Spleen (tissue), 13 donors: ENCODE measurements at places on chromosomes 7 and 10. TPM values are rescaled to one million over a fixed set of nuclear protein-coding genes. Genes with fewer than 3 reads are reported as not detected.

DNA sequence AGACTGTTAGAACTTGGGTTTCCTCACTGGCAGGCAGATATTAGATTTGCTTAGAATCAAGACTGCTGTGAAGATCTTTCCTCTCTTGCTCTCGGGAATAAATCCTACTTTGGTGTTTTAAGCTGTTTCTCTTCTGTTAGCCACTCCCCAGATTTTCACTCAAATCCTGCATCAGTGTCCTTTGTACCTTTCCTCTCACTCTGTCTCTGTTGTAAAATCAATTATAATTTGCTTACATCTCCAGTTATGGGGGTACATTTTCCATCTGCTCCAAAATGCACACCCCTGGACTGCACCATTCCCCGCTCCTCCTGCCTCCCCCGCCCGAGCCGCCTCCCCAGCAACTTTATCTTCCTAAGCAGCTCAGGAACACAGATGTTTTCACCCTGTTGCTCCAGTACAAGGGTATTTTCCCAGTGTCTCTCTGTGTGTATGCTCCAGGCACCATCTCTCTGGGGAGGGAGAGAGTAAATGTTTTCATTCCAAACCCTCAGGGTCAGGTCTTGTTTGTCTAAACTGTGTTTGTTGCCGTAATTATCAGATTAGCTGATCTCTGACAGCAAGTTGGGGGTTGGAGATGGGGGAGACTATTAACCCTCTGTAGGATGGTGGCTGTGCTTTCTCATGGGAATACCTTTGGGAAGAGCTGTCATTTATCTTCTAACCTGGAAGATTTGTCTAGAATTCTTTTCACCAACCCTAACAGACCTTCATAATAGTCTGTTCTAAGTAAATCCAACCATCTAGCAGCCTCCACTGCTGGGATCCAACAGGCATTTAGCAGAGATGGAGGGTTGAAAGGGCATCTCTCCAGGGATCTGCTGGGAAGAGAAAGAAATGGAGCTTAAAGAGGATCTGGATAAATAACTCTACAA lies 20.4 kb upstream of the GOT1 start:
- DNase-seq = no peak

GRCh38 chr10:126270111-126270510 lies 118.2 kb downstream of the ADAM12 start:
- no peak for DNase-seq

DNA sequence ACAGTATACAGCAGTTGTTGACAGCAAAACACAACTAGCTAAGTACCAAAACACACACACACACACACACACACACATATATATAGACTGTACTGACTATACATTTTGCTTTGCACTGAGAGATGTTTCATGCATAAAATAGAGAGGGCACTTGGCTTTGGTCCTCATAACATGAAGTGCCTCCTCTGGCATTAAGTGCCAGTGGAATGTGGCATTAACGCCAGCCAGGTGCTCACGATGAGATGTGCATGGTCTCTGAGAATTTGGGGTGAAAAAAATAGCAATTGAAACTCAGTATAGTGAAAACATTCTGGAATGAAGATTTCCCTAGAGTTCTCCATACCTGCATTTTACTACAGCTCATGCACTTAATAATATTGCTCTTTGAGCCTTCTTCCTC lies 70.0 kb upstream of the INSYN2A start:
- DNase-seq = no peak

DNA sequence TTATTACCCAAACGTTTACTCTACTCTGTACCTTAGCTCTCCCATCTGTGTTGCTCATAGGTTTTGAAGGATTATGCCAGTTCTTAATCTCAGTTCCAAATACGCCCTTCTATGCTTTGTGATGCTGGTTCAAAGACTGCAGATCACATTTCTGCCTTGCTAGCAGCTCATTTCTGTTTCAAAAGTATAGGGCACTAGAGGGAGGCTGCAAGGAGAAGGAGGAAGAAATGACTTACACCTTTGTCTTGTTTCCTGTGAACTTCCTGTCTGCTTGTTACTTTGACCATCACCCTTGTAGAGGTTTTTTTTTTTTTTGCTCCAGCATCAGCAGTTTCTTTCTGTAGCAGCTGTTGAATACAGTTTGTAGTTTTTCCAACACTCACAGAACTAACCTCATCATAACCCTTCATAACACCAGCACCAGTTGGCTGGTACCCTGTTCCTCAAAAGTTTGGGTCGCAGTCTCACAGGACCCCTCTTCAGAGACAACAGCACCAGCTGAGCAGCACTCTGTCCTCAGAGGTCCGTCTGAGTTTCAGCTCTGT lies 16.5 kb downstream of the SLK start:
- no peak for DNase-seq

GRCh38 chr10:3036155-3037021 lies 31.0 kb upstream of the PFKP start:
- DNase-seq = no peak

GRCh38 chr10:132670546-132671227 lies 115.3 kb downstream of the NKX6-2 start:
- DNase-seq = peak; percentile 36

DNA sequence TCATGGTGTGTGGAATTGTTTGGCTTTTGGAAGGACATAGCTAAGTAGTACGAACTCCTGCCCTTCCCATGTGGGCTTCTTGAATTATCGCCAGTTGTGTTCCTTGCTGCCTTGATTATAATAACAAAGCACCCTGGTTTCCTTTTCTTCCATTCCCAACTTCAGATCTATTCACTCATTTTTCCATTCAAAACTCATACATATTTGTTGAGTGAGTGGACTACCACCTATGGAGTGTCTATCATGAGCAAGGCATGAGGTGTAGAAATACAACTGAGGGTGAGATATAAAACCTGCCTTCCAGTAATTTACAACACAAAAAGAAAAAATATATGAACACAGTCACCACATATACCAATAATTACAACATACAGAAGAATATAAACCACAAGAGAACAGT lies 4.9 kb upstream of the COL17A1 start:
- DNase-seq = no peak

- DNase-seq = no peak
Observed at GRCh38 chr7:24912424-24912823, 67.6 kb downstream of the OSBPL3 start.

DNA sequence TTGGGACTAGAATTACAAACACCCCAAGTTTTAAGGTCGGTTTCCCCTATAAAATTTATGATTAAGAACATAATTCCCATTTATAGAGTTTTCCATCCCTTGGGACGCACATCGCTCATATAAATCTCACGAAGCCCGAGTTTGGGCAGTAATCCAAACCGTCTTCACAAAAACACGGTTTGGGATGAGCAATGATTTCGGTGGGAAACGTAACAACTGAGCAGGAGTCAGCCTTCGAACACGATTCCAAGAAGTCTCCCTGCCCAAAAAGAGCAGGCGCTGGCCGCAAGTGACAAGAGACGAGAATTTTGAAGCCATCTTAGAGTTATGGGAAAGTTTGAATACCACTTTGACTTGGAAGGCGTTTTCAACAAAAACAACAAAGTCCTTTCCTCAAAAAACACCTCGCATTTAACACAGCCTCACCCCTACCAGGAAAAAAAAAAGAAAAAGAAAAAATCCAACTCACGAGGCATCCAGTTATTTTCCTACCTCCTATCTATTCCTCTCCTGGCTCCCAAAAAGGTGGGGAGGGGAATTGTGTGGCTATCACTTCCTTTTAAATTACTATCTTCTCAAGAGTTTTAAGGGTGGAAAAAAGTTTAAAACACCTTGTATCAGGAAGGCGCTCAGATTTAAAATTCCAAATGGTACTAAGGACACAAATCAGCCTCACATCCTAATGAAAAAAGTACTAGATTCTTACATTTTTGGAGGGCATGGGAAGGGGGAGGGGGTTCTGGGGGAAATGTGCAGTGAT lies 1.6 kb downstream of the SEPHS1 start:
- no peak for DNase-seq

DNA sequence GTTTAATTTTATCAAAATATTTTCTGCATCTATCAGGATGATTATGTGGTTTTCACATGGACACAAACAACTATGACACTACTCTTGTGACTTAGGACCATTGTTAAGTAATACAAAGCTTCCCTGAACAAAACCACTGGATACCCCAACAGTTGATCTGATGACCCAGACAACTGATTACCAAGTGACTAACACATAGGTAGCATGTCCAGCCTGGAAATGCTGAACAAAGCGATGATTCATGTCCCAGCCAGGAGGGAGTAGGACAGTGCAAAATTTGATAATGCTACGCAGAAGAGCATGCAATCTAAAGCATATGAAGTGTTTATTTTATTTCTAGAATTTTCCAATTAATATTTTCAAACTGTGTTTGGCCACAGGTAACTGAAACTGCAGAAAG lies 8.9 kb upstream of the PNLIP start:
- DNase-seq = no peak

DNA sequence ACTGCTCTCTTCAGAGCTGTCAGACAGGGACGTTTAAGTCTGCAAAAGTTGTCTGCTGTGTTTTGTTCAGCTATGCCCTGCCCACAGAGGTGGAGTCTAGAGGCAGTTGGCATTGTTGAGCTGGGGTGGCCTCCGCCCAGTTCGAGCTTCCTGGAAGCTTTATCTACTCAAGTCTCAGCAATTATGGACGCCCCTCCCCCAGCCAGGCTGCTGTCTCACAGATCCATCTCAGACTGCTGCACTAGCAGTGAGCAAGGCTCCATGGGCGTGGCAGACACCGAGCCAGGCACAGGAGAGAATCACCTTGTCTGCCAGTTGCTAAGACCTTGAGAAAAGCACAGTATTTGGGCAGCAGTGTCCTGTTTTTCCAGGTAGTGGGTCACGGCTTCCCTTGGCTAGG lies 98.1 kb downstream of the SDHAF3 start:
- DNase-seq = no peak

DNA sequence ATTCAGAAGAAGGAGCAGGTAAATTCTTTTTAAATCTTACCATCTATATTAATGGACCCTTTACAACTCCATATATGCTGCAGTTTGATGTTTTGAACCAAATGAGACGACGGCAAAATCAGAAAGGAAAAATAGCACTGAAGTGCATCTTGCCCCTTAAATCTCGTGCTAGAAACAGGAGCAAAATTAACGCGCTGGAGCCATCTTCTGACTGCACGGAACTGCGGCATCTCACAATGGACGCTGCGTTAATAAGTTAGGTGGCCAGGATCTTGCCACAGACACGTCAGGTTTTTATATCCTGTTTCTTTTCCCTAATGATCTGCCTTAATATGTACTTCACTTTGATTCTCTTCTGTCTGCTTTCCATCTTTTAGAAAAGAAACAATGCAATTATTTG lies 354.5 kb downstream of the TFEC start:
- no peak for DNase-seq

GRCh38 chr7:50615519-50616080 lies 50.4 kb upstream of the DDC start:
- DNase-seq = no peak

GRCh38 chr10:45075826-45076380 lies 75.2 kb downstream of the ZNF22 start:
- no peak for DNase-seq

- no peak for DNase-seq
Observed at GRCh38 chr7:20170633-20171032, 46.6 kb downstream of the MACC1 start.

DNA sequence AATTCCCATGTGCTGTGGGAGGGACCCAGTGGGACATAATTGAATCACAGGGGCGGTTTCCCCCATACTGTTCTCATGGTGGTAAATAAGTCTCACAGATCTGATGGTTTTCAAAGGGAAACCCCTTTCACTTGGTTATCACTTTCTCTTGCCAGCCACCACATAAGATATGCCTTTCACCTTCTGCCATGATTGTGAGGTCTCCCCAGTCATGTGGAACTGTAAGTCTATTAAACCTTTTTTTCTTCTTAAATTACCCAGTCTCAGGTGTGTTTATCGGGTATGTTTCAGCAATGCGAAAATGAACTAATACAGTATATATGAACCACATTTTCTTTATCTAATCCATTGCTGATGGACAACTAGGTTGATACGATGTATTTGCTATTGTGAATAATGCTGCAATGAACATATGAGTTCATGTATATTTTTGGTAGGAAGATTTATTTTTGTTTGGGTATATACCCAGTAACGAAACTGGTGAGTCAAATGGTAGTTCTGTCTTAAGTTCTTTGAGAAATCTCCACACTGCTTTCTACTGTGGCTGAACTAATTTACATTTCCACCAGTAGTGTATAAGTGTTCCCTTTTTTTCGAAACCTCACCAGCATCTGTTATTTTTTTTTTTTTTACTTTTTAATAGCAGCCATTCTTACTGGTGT lies 70.0 kb upstream of the HGF start:
- no peak for DNase-seq

GRCh38 chr10:98748298-98748697 lies 301.6 kb upstream of the HPS1 start:
- DNase-seq = no peak

DNA sequence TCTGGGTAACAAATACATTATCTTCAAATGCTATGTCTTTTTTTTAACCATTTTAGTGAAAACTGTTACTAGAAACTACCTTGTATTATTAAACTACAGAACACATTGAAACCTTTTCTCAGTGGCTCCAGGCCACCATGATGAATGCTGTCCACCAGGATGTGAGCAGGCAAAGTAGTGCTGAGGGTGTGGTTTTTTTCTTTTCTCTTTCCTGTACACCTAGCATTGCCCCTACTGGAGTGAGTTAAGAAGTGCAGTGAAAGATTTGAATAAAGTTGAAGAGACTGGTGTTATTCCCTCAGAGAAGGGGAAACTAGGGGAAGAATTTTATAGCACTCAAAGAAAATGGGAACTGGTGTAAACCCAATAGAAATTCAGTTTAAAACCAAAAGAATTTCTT lies 120.0 kb upstream of the SAMD8 start:
- no peak for DNase-seq

DNA sequence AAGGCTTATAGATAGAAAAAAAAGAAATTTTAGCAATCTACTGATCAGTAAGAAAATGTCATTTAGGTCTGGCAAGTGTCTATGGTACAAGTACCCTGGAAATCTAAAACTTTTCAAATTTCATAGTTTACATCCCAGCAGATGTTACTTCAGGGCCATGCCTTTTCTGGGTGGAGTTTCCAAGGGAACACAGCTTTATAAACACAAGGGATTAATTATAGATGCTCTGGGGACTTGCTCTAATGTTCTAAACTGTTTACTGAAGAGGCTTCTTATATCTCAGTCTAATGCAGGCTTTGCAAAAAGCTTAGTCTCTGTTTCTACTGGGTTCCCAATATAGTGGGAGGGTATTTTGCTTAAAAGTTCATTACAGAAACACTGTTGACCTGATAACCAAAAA lies 3.1 kb downstream of the CD36 start:
- DNase-seq = no peak

- no peak for DNase-seq
Observed at GRCh38 chr10:121187391-121187790, 336.2 kb downstream of the WDR11 start.

The GPAM gene
- 15.0 TPM for total RNA-seq

The CDK1 gene
- total RNA-seq = 9.9 TPM

The MACC1 gene
- total RNA-seq = 7.0 TPM

The HOXA13 gene
- not detected for total RNA-seq

The SMKR1 gene
- total RNA-seq = not detected

The GBX1 gene
- not detected for total RNA-seq

The MUC3A gene
- total RNA-seq = 0.52 TPM

The SPDYE6 gene
- total RNA-seq = not detected

The SORCS3 gene
- not detected for total RNA-seq

The HMX3 gene
- not detected for total RNA-seq

The FFAR4 gene
- not detected for total RNA-seq

The GARIN1A gene
- 3.4 TPM for total RNA-seq
